ENCODE measurements at places on chromosomes 12 and 14.

GRCh38 chr12:52949413-52950331 lies 754 bp downstream of the KRT18 start:
- DNase-seq = peak; percentile 94

DNA sequence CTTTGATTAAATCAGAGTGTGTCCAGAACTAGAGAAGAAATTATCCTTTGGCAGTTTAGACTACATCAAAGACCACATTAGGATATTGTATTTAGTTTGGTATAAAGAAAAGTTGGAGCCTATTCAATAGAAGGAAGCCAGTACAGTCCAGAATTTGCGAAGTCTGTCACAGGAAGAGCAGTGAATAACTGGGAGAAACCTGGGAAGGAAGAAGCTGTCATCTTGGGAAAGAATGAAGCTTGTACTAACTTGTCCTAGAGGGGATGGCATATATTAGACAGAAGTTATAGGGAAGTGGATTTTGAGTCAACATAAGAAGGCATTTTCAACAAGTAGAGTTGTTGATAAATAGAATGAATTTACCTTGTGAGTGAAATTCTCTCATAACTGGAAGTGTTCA lies 386.7 kb downstream of the LRIG3 start:
- no peak for DNase-seq

DNA sequence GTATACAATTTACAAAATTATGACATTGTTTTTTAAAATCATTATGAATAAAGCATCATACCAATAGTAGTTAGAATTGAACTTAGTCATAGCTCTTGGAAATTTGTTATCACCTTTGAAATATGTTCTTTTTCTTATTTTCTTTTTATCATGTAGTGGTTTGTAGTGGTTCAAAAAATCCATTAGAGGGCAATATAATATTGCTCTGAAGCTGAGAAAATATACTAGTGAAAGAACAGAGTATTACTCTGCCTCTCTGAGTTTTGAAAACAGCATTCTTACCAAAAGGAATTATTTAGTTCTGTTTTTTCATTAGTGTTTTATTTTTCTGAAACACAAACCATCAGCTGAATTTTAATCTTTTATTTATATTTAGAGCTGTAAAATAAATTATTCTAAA lies 76.2 kb downstream of the PDZRN4 start:
- peak; percentile 7 for DNase-seq

DNA sequence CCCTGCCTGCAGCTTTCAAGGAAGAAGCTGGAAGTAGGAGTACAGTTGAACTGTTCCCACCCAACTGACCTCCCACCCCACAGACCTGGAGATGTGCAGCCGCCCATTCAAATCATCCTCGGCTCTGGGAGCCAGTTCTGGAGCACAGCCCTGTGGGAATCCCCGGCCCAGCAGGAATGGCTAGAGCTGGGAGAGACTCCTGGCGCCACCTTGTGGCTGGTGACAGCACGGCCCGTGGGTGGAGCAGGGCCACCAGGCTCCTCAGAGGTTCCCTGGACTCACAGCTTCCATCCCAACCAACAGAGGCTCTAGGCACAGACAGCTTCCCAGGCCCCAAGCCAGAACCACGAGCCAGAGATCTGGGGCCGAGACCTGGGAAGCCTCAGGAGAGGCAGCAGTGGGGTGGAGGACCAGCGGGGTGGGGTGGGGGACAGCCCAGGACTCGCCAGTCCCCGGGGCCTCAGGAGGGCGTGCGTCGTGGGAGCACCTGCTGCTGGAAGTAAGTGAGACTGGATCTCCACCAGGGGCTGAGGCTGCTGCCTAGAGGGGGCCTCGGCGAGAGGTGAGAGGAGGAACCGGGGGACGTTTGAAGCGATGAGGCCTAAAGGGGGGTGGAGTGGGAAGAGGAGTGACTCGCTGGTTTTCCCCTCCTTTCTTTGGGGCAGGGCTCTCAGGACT lies 43.4 kb downstream of the RNF34 start:
- peak; percentile 71 for DNase-seq

GRCh38 chr12:27709932-27710591 lies 570 bp upstream of the MRPS35 start:
- no peak for DNase-seq

DNA sequence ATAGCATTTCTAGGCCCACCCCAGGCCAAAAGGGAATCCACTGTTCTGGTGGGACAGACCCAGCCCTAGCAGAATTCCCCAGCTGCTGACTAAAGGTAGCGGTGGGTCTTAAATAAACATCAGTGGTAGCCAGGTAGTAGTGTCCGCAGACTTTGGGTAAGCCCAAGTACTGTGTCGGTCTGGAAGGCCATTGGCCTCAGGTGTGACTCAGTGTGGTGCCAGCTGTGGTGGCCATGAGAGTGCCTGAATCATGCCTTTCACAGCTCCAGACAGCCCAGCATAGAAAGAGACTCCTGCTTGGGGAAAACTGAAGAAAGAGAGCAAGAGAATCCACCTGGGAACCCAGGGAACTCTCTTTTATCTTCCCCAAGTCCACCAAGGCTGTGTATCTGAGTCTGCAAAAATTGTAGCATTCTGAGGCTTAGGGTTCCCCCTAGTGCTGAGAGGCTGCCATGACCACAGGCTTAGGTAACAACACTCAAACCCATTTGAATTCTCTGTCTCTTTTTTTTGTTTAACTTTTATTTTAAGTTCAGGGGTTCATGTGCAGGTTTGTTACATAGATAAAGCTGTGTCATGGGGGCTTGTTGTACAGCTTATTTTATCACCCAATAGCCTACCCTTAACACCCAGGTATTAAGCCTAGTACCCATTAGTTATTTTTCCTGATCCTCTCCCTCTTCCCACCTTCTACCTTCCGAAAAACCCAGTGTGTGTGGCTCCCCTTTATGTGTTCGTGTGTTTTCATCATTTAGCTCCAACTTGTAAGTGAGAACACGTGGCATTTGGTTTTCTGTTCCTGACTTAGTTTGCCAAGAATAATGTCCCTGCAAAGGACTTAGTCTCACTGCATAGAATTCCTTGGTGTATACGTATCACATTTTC lies 16.7 kb upstream of the CD163L1 start:
- DNase-seq = peak; percentile 17

DNA sequence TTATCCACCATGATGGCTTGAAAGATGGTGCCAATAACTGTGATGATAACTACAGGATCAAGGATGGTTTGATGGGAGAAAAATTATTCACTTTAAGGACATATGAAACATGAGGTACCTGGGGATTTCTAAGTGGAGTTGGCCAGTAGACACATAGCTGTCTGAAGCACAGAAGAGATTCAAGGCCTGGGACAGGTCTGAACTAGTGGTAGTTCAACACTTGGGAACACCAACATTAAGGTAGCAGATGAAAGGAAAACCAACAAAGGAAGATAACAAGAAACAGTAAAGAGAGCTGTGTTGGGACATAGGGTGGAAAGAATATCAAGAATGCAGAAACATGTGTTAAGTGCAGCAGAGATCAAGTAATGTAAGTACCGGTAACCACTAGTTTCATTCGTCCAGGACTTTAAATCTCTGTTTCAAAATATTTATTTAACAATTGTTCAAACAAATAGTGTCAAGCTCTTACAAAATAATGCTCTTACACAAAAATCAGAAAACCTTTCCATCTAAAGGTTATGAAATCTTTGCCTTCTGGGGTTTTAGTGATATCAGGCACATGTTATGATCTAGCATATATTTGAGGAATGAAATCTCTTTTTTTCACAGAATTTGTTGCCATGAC lies 104.7 kb downstream of the ST8SIA1 start:
- no peak for DNase-seq

- peak; percentile 99 for DNase-seq
Measured at GRCh38 chr14:61561657-61562276, 133.5 kb upstream of the HIF1A start.

DNA sequence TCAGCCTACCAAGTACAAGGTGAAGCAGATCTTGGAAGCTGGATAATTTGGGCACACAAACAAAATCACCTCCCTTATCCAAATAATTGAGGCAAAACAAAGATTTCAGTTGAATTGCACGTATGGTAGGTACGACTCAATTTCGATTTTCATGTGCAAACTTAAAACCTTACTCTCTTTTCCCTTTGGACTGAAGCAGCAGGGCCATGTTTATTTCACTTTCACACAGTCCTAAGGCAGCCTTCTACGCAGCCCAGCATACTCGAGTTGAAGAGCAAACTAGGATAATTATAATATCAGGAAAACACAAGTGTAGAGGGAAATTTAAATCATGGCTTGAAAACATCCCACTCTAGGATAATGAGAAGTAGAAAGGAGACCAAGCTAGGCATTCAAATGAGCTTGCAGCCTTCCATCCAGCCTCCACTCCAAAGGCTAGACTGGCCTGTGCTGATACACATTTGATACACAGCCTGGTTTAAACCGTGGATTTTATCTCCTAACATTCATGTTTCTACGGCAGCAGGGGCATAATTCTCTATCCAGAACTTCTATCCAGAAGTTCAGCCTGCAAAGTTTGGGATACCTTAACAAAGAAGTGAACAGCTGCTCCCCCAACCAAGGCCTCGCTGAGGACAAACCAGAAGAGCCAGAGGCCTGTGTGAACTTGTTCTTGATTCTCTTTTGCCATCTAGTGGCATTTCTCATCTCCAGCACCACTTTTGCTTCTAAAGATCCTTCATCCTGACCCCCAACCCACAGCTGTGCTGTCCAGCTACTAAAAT lies 2.4 kb upstream of the RNASE7 start:
- DNase-seq = no peak

- DNase-seq = no peak
Measured at GRCh38 chr14:101000711-101001250, 97.3 kb upstream of the RTL1 start.

DNA sequence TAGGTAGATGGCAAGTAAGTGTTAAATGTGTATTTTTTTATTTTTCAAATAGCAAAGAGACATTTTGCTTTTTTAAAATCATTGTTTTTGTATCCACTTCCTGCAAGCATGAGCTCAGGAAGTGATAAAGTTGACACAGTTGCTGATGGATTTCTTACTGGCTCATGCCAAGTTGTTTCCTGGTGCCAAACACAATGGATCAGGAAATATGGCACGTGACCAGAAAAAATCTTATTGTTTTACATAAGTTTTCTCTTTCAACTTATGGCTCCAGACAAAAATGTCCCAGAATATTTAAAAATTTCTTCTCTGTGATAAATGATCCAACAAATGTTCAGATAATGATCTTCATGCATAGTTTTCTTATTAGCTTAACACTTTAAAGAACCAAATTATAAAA lies 1279.1 kb upstream of the FLRT2 start:
- DNase-seq = no peak

DNA sequence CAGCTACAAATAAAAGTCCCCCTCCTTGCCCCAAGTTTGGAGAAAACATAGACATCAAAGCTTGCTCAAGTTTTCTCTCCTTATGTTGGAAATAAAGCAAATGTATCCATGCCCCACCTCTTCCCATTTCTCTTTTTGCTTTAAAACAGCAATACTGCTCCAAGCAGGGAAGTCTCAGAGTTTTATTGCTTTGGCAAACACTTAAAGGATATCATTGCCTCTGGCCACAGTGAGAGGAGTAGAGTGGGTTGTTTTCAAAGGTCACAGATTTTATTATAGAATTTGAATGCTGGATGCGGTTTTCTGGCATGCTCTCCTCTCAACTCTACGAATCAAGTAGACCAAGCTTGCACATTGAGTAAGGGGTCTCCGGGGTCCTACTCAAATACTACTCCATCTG lies 149.7 kb downstream of the TTC7B start:
- DNase-seq = no peak

DNA sequence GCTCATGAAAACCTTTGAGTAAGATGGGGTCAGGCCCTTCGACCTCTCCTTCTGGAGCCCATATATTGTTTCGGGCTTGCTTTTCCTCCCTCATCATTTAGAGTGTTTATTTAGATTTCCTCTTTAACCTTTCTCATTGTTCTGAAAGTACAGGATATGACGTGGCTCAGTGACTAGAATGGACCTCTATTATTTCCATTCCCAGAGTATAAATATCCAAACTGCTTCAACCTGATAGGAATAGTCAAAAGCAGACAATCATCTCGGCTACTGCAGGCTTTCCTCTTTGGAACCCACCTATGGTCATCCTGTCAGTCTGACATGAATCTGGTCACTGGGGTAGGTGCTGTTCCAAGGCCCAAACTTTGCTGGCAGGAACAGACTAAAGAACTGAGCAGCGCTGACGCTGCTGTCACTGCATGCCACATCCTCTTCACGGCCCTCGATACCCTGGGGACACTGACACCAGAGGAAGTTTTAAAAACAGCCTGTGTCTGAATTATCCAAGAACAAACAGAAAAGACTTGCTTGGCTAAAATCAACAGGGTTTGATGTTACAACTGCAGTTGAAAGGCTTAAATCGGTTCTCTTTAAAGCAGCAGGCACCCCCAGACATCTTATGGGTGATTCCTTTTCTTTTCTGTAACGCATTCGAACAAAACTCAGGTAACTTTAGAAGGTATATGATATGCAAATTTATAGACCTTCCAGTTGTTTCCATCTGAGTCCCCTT lies 5.0 kb upstream of the DDX47 start:
- DNase-seq = no peak

DNA sequence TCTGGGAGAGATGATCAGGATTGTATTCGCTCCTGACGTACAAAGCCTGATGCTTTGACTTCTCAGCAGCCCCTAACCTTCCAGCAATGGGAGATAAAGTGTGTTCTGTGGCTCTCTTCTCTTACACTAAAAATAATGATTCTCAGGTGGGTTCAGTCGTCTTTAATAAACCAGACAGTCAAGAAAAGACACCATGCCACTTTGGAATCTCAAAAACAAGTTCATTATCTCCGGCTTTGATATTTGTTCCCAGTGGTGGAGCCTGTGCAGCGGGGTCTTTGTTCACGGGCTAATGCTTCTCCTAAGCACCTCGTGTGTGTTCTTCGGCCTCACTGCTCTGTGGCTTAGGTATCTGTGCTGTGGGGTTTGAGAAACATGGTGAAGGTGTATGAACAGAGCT lies 1.6 kb downstream of the ACVR1B start:
- no peak for DNase-seq

DNA sequence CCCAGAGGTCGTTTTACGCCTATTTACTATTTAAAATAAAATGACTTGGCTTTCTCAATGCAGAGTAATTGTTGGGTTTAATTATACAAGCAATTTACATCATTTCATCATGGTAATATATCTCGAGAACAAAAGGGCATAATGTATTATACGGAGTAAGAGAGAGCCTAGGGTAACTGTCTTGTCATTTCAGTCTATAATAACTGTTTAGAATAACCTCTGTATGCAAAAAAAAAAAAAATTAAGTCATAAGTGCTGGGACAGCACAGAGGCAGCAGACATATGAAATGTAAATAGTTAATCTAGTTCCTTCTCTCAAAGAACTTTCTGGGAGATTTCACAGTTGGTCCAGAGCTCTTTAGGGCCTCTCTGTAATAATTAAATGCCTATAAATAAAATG lies 284.9 kb downstream of the TMTC2 start:
- no peak for DNase-seq

DNA sequence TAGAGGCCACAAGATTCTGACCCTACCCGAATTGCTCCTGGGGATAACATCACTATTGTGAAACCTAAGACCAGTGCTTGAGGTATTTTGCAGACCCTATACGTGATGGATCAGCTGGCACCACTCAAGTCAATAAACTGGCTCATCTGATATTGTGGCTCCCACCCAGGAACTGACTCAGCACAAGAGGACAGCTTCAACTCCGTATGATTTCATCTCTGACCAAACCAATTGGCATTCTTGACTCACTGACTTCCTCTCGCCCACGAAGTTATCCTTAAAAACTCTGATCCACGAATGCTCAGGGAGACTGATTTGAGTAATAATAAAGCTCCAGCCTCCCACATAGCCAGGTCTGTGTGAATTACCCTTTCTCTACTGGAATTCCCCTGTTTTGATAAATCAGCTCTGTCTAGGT lies 1036.1 kb upstream of the TMEM132C start:
- peak; percentile 96 for DNase-seq
